ENCODE measurements at places on chromosomes 2 and 18.

GRCh38 chr2:186570604-186571003 lies 19.3 kb upstream of the ITGAV start:
- no peak for DNase-seq

GRCh38 chr2:6966446-6966940 lies 49.3 kb downstream of the RNF144A start:
- no peak for DNase-seq

DNA sequence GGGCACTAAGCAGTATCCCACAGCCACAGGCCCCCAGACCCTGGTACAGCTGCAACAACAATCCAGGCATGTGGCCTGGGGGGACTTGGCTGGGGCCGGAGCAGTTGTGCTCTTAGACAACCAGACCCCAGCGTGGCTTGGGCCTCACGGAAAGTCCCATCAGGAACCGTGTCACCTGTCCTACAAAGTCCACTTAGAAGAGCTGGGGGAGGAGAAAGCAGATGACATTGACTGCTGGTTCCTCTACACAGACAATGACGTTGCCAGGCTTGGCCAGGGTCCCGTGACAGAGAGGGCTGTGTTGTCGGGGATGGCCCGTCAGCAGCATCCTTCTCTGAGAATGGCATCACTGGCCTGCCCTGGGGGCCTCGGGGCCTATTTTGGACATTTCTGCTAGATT lies 124.5 kb downstream of the SEPTIN10 start:
- no peak for DNase-seq

GRCh38 chr18:77068321-77069312 lies 64.0 kb downstream of the MBP start:
- no peak for DNase-seq

- DNase-seq, result no peak
Measured at GRCh38 chr2:39913648-39914461, 134.8 kb upstream of the THUMPD2 start.

- DNase-seq, result peak; percentile 24
Measured at GRCh38 chr2:190718652-190719526, 70.0 kb downstream of the NAB1 start.

DNA sequence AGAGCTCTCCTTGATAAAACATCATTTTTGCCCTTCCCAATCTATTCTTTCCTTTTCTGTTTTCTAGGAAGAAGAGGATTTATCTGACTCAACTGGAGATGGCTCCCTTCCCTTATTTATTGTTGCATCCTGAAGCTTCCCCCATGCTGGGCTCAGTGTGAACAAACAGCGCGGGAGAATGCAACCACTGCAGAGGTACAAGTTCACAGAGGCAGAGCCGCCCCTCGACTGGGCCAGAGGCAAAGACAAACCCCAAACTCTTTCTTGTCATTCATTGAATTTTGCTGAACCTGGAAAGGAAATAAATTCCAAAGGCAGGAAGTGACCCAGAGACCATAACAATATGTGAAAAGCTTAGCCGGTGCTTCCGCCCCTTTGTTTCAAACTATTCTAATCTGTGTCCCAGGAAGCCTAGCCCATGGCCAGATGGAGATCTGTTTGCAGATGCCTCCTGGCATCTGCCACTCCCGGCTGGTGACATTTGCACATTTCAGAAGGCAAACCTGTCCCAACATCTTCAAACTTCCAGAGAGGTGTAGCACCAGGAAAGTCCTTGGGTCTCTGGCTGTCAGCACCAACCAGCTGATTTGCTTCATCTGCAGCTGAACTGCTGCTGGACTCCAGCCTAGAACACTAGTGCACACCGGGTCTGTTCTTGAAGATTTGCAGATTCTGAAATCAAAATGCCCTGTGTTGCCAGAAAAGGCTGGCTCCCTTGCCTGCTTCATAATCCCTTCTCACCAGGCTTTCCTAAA lies 79.4 kb upstream of the MAP4K3 start:
- DNase-seq, result no peak

DNA sequence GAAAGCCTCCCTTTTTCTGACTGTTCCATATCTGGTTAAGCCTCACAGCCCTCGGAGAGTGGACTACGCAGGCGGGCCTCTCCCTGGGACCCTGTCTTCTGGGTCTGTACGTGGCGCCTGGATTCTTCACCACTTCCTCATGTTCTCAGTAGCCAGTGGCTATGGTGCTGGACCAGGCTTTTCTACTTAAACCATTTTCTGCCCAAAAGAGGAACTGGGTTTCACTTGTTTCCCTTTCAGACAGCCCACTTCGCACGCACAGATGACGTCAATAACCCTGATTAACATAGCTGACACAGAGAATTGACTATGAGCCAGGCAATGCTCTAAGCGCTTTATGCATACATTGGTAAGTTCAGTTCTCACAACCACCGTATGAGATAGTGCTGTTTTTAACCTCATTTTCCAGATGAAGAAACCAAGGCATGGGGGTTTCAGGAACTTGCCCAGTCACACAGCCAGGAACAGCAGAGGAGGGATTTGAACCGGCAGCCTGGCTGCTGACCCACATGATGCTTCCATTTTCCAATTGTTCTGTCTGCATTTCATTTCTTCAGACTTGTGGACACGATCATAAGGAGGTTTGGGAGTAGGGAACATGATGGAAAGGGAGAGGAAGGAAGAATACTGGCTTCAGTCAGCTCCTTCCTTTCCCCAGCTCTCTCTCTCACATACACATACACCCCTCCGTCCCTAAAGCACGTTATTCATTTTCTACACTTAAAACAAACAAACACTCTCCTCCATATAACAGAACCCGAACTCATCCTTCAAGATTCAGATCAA lies 41.7 kb downstream of the MYOM1 start:
- DNase-seq, result no peak

- DNase-seq, result peak; percentile 59
Measured at GRCh38 chr2:73112913-73113854, at the start of gene RAB11FIP5. RAB11FIP5 (minus strand) TSS chr2:73112948; CDS start chr2:73112777, 171 bp downstream.

GRCh38 chr2:95326433-95327140 lies 29.4 kb downstream of the KCNIP3 start:
- DNase-seq, result no peak

DNA sequence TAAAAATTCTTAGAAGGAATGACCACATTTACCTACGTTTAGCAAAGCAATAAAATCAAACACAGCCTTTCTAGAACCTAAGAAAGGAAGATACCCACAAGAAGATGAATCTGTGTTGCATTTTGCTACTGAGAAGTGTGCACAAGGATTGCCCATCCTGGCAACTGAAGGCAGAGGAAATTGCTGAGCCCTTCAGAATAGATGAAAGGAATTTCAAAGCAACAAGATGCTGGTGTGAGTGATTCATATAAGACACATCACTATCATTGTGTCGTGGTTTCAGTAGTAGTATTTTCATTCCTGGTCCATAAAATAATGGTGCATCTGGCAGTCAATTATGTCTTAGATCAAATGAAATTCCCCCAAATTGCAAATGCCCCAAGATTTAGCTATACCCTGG lies 48.4 kb upstream of the ANKRD44 start:
- no peak for DNase-seq

DNA sequence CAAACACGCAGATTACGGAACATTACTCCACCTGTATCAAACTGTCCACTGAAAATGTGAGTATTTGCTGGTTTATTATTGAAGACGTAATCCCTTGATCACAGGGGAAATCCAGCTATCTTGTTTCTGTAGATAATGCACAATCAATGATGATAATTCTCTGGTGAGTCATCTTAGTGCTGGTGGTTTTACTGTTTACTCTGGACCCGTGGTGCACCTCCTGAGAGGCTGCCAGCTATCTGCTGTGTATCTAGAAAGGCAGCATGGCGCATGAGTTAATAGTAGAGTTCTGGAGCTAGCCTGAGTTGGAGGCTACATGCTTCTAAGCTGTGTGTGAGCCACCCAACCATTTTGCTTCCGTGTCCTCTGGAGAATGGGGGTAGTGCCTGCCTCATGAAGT lies 6.5 kb downstream of the NCAPH start:
- no peak for DNase-seq

DNA sequence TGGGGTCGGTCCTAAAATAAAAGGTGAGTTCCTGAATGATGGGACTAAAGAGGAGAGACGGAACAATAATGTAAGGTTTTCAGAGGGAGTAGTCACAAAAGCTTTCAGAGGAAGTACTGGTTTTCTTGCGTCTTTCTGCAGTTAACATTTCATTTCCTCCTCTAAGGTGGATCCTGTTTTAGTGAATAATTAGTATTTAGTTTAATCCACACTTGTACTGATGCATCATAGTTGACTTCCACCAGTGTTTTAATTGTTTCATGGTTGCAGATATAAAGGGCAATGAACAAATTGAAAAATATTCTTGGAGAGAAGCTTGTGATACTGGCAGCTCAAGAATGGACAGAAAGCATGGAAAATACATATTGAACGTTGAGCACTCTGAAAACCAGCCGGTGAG lies at the start of gene DYNAP:
Gene DYNAP (plus strand): TSS at position 301 of the 400 bp plus-strand sequence. CDS start 38 bp downstream, at position 339.
- no peak for DNase-seq

GRCh38 chr2:233892793-233893192 lies 24.4 kb upstream of the TRPM8 start:
- no peak for DNase-seq

- no peak for DNase-seq
Measured at GRCh38 chr2:236229186-236229585, 35.0 kb downstream of the ASB18 start.

GRCh38 chr2:219448776-219449341 lies 14.2 kb downstream of the SPEG start:
- no peak for DNase-seq

- no peak for DNase-seq
Measured at GRCh38 chr2:207184348-207184747, 18.6 kb upstream of the KLF7 start.

DNA sequence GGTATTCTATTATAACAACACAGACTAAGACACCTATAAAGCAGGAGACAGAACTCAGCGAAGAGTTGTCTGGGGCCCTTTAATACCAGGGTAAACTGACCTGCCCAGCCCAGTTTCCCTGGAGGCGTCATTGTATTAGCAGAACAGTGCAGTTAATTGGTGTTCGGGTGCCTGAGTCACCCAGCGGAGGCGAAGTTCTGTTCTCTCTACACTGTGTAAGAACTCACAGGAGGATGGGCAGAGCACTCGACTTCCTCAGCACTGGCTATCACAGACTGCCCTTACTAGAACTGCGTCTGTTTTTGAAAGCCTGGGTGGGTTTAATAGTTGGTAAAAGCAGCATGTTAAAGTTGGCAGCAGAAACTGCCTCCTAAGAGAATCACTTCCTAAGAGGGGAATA lies 106.5 kb upstream of the ATP8B1 start:
- no peak for DNase-seq

DNA sequence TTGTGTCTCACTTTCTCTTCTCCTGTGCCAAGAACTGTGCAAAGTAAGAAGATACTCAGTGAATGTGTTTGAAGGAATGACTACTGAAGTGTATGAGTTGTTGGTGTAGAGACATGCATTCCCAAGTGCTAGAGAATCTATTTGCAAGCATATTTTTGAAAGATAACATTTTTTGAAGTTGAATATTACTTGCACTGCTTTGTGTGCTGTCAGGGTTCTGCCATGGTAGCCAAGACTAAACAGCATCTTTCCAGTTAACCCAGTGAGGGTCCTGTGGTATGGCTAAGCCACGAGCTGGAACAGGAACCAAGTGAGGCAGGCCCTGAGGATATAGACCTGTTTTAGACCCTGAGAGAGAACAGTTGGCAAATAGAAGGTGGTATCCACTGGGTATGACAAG lies 35.2 kb upstream of the EFEMP1 start:
- no peak for DNase-seq

DNA sequence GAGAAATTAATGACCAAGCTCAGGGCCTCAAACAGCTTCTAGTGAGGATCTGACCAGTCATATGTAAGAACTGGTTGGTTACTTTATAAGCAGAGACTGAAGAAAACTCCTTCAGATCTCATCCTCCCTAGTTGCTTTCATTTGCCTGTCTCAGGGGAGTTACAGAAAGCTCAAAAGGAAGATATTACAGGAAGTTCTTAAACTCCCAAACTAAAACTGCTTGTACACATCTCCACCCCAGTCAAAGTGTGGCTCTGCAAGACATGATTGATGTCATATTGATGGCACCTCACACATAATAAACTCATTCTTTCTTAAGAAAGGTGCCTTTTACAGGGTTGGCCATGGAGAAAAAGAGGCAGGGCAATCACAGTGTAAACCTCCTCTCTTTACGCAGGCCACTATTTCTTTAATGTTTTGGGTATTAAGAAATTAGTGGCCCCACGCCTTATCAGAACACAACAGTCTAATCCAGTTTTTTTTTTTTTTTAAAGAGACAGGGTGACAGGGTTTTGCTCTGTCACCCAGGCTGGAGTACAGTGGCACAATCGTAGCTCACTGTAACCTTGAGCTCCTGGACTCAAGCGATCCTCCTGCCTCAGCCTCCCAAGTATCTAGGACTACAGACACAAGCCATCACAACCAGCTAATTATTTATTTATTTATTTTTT lies 62.6 kb upstream of the STK17B start:
- DNase-seq, result no peak

- DNase-seq, result peak; percentile 79
Measured at GRCh38 chr18:5237723-5238370, 40.8 kb upstream of the AKAIN1 start.

- no peak for DNase-seq
Measured at GRCh38 chr2:11572996-11573395, 39.2 kb downstream of the GREB1 start.

GRCh38 chr2:231133365-231134099 lies 8.7 kb upstream of the HTR2B start:
- DNase-seq, result no peak

GRCh38 chr2:173493874-173494273 lies 139.2 kb downstream of the CDCA7 start:
- DNase-seq, result no peak

DNA sequence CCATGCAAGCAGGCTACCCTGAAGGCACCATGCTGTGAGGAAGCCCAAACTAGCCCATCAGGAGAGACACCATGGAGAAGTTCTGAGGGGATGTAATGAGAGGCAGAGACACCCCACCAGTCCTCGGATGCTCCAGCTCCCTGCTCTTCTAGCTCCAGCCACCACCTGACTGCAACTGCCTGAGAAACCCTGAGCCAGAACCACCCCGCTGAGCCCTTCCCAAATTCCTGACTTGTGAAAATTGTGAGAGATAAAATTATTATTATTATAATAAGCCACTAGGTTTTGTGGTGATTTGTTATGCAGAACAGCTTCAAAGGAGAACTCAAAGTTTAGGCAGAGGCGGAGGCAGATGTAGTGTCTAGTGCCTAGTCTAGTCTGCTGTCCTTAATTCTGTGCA lies 67.1 kb upstream of the HK2 start:
- DNase-seq, result no peak

GRCh38 chr2:1045109-1045508 lies 94.5 kb downstream of the SNTG2 start:
- no peak for DNase-seq

GRCh38 chr18:65409261-65409660 lies 341.6 kb upstream of the CDH7 start:
- DNase-seq, result no peak

GRCh38 chr2:154097833-154098398 lies 226.2 kb downstream of the GALNT13 start:
- DNase-seq, result no peak

Data from stimulated activated CD4-positive, alpha-beta T cell treated with anti-CD3 and anti-CD28 coated beads, Interleukin-1b, Interleukin-23, amount 100 ng/mL, for 1 hour (primary cell).